ENCODE measurements at places on chromosomes 11 and 22.
A peak's percentile ranks its signal among the peaks of the same experiment; 100 is the strongest.

DNA sequence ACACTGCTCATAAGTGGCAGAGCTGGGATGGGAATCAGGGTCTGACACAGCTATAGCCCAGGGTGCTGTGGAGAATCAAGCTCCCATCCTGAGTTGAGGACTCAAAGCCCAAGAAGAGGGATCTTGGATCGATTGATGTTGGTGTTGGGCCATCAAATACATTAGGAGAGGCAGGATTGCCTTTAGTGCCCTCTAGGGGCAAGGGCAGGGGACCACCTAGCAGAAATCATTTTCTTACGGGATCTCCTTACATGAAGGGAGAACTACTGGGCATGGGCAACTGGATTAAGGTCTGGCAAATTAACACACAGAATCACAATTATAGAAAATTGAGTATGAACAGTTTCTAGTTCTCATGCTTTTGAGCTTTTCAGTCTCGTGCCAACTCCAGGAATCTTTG lies 24.9 kb upstream of the EMSY start:
- DNase-seq, result peak; percentile 52

DNA sequence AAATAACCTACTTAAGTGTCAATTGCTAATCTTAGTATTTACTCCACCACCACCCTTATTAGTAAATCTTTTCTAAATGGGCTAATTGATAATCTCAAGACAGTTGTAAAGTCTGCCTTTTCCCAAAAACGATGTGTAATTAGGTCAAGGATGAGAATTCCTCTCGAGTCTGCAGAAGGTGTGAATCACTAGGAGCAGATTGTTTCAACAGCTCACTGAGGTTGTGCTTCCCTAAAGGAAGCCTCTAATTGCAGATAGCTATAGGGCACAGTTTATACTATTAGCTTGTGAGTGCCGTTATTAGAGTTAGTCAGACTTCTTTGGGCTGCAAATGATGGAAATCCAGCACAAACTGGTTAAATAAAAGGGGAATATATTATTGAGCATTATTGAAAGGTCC lies 84.9 kb downstream of the C11orf91 start:
- no peak for DNase-seq

DNA sequence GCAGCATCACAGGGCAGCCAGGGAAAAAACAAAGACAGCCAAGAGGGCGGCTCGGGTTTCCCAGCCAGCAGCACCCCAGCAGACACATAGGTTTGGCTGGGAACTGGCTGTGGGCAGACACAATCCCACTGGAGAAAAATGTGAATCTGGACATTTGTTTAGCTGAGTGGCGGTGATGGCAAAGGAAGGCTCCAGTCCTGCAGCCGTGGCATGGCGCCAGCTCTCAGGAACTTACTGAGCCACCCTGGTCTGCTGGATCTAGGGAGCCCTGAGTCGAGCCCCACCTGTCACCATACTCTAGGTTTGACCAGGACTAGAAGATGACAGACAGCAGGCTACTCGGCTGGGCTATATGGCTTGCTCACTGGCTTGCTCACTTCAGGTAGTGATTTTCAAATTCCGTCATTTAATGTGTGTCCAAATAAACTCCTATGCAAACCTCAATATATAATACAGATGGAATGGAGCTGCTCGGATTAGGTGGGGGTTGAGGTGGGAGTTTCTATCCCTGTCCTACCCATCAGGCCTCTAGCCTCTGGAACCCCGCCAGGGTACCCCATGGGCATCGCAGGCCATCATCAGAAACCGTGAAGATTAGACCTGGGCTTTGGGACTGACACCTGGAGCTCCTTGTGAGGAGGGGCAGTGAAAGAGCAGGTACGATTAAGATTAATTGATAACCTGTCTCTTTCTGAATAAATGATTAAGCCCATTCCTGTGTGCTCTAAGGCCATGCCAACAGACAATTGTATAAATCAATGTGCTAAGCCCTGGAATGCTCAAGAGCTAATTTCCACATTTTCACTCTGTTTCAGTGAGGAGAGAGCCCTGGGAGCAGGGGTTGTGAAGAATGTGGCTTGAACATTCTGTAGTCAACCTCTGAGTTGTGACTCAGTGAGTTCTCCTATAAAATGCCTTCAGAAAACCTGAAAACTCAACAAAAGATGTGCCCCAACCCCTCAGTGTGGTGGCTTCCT lies 42.5 kb downstream of the GALNT18 start:
- DNase-seq, result no peak

DNA sequence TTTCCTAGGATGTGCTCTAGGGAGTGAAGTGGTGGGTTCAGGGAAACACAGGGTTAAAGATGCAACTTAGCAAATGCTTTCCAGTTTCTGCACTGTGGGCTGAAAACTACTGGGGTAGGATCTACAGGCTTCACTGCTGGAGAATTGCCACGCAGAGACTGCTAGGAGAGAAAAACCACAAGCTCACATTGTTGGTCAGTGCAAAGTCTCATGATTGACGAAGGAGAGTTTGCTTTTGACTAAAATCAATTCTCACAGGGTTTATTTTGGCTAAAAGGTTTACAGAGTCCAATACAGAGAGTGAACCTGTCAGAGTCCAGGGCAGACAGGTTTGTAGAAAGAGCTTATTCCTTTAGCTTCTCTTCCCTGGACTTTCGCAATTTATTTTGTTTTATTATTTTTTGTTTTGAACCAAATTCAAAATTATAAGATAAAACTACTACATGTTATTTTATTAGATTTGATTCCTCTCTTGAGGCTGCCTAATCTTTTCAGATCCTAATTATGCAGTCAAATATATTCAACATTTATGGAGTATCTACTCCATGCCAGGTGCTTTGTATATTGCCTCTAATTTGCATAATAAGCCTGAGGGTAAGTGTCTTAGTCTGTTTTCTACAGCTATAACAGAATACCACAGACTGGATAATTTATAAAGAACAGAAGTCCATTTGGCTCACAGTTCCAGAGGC lies 64.7 kb downstream of the MTNR1B start:
- no peak for DNase-seq

DNA sequence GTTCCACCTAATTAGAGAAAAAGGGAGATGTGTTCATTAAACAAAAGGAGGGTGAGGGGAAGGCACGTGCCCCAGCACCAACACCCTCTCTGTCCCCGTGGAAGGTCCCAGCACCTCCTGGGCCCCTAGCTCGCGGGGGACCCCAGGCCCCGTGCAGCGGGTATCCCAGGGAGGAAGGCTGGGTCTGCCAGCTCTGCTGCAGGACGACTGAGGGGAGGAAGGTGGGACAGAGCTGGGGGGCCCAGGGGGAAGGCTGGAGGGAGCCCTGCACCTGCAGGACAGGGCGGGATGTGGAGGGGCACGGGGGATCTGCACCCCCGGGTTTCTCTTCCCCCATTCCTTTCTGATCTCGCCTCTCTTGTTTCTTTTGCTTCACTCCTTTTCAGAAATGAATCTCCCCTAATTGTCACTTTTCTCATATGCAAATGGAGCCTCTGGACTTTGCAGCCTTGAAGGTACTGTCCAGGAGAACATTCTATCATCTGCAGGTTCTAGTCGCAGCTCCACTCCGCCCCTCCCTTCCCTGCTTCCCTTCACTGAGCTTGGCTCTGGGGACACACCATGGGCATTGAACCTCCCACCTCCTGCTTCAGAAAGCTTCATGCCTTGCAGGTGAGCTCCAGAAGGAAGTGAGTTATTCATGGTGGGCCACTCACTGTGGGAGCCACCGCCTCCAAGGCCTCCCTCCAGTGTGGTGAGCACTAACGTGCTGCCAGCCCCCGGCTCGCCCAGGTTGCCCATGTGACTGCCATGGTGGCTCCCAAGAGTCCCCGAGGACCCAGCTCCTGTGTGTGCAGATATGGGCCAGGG lies 111.0 kb downstream of the ST3GAL4 start:
- no peak for DNase-seq

DNA sequence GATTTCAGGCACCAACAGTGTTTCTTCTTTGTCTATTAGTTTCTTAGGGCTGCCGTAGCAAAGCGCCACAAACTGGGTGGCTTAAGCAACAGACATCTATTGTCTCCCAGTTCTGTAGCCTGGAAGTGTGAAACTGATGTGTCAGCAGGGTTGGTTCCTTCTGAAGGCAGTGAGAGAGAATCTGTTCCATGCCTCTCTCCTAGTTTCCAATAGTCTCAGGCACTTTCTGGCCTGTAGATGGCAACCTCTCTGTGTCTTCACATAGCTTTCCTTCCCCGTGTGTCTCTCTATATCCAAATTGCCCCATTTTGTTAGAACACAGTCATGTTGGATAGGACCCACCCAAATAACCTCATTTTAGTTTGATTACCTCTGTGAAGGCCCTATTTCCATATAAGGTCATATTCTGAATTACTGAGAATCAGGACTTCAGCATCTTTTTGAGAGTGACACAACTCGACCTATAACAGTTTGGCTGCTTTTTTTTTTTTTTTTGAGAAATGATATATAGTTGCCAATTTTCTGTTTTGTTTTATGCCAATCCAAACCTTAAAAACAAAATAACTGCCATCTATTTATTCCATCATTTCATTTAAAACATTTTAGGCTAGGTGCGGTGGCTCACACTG lies 108.2 kb downstream of the SLC36A4 start:
- peak; percentile 22 for DNase-seq

GRCh38 chr11:17593466-17594245 lies 46.6 kb downstream of the OTOG start:
- no peak for DNase-seq

DNA sequence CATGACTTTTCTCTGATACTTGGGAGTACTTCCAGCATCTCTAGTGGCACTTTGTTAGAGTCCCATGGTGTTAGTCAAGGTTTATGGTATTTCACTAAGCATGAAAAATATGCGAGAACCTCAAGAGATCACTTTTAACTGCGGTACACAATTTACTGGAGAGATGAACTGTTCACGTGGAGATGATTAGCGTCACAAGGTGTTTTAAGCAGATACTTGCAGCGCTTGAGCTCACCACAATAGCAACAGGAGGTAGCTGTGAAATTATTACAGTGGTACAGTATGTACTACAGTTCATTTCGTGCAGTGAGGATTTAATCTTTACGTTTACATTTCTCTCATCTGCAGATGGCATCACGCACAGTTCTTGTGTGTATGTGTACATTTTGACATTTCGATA lies 4.5 kb downstream of the PARVA start:
- no peak for DNase-seq

- peak; percentile 20 for DNase-seq
Measured at GRCh38 chr11:69013009-69013951, at the start of gene MRGPRF. Gene MRGPRF (minus strand): TSS chr11:69013246. CDS start chr11:69009901, 3,345 bp downstream.

- DNase-seq, result no peak
Measured at GRCh38 chr11:134752526-134752925, 340.5 kb upstream of the B3GAT1 start.

DNA sequence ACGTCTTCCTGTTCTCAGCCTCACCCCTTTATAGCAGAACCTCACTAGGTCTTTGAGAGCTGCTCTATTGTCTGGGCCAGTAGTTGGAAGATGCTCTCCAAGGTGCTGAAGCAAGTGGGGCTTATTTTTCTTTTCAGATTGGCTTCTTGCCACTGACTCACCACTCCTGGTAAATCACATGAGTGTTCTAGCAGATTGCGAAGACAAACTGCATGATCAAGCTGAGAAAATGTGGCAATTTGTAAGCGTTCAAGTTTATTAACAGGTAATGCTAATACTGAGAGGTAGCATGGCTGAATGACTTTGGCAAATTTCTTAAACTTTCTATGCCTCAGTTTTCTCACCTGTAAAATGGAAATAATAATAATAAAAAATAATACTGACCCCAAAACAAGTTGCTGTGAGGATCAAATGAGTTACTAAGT lies 59.2 kb downstream of the CACNG2 start:
- peak; percentile 78 for DNase-seq

GRCh38 chr22:49614966-49615965 lies 212.4 kb downstream of the BRD1 start:
- no peak for DNase-seq

GRCh38 chr11:89293965-89294679 lies 116.4 kb downstream of the TYR start:
- no peak for DNase-seq

- DNase-seq, result no peak
Measured at GRCh38 chr11:117601006-117601708, 195.9 kb downstream of the DSCAML1 start.

DNA sequence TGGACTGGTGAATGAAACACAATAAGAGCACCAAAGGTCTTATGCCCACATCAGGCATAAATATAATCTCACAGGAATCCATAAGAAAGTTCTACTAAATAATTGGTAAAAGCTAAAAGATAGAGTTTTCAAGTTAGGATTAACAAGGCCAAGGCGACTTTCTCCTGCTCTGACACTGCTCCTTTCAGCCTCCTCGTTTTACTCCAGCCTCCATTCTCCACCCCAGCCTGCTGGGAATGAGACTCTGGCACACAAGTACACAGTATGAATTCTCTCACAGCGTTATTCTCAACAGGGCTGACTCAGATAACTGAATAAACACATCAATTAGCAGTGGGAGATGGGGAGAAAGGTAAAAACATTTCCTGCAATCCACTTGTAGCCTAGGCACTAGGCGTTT lies 94.9 kb downstream of the APOL5 start:
- no peak for DNase-seq

- DNase-seq, result peak; percentile 67
Measured at GRCh38 chr11:75333022-75333806, 18.2 kb downstream of the ARRB1 start.

- DNase-seq, result no peak
Measured at GRCh38 chr22:45421349-45422055, 8.0 kb downstream of the RIBC2 start.

DNA sequence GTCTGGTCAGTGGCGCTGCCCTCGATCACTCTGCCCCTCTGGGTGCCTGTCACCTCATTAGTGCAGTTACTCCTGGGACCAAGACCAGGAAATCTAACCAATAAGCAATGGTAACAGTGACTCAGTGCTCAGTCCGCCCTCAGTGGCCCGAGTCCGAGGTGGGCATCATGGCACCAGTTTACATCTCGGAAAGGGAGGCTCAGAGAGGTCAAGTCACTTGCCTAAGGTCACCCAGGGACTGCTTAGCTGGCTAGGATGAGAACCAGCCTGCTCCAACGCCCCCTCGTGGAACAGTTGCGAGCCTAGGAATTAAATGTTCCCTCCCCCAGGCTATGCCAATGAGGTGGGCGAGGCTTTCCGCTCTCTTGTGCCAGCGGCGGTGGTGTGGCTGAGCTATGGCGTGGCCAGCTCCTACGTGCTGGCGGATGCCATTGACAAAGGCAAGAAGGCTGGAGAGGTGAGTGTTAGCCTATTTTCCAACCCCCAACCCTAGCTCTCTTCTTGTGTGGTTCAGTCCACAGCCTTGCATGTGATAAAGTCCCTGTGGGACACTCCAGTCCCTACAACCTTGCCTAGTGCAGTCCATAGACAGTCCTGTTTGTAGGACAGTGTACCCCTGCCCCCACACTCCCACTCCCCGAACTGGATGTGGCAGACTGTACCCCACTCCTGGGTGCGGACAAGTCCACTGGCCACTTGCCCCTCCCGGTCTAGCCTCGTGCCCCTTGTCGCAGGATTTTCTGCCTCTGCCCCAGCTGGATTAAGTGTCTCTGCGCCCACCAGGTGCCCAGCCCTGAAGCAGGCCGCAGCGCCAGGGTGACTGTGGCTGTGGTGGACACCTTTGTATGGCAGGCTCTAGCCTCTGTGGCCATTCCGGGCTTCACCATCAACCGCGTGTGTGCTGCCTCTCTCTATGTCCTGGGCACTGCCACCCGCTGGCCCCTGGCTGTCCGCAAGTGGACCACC lies 1.1 kb downstream of the MTFP1 start:
- DNase-seq, result peak; percentile 97
